HCEC 1CT (cell line): ENCODE measurements at places on chromosomes 5 and 9.

DNA sequence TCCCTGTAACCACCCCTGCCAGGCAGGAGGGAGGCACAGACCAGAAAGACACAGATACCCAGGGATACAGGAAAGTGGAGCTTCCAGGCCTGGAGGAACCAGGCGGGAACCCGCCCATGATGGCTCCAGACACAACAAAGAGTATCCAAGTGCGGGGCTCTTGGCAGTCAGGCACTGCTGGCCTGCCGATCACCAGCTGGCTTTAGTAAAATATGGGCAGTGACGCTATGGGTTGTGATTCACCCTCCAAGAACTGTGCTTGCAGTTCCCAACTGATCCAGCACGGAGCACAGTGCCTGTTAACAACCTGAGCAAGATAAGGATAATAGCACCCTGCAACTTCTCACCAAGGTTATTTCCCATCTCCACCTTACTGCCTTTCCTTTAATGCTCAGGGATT, 463.3 kb downstream of the IRX1 start:
- no peak for DNase-seq

DNA sequence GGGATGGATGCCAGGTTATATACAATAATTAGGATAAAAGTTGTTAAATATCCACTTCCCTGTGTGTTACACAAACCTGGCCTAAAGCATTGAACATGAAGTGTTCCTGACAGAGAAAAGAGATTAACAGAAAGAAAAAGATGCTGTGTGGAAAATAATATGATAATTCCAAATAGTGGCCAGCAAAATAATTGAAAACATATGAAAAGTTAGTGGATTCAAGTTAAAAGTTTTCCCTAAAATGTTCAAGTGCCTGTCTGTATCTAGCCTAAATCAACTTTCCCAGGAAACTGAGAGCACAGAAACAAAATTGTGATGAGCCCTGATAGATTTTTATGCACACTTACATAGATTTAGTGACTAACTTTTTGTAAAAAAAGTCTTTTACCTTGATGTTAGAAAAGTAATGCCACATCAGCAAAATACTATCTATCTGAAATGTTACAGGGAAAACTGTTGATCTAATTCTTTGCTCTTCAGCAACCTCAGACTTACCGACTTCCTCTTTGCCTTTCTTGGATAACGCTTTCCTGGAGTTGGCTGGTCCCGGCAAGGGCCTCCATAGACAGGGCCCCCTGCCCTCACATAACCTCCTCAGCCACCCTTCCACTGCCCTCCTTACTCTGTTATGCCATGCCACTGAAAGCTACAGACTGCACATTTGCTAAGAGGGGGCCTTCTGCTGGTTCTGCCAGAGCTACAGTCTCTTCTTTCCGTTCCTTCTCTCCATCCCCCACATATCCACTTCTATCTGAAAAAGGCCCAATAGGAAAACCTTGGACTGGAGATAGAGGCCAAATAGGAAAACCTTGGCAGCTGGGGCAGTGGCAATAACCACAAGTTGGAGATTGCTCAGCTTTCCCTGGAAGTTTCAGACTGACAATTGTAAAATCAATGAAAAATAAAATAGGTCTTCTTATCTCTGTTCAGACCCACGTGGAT, 44.4 kb downstream of the ZNF474 start:
- DNase-seq: no peak

- no peak for DNase-seq
Observed at GRCh38 chr9:120914396-120914795, 12.2 kb downstream of the TRAF1 start.

- DNase-seq: no peak
Observed at GRCh38 chr5:68593211-68593671, 377.7 kb downstream of the PIK3R1 start.

DNA sequence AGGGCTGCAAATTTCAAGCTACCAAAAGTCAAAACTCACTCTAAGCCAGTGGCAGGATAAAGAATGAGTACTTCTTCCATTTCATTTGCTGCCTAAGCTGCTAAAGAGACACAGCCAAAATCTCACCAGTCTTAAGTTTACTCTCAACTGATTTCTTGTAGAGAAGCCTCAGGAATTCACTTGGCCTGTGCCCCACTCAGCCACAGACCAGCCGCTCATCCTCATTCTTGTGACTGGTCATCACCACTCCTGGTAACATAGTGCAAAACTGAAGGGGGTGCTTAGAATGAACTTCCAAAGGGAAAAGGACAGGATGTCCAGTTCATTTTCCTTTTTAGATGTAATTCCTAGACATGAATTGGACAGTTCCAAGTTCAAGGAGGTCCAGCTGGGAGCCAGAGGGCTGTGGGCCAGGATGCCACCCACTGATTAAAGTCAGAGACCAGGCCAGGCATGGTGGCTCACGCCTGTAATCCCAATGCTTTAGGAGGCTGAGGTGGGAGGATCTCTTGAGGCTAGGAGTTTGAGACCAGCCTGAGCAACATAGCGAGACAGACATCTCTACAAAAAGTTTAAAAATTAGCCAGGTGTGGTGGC, 72.7 kb upstream of the RANBP3L start:
- peak; percentile 89 for DNase-seq

DNA sequence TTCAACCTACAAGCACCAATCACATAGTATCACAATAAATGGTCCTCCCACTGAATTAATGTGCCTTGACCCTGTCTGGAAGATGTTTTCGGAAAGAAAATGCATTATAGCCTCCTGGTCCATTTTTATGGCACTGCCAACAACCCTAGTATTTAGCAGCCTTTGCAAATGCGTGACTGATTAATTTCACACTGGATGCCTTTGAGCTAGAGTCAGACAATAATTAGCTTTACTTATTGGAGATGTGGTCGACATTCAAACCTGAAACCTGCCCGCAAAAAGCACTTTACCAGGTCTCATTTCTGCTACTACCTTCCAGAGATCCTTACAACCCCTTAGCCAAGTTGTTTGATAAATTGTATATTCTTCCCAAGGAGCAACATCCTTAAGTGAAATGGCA, 119.3 kb upstream of the DPYSL3 start:
- DNase-seq: no peak

DNA sequence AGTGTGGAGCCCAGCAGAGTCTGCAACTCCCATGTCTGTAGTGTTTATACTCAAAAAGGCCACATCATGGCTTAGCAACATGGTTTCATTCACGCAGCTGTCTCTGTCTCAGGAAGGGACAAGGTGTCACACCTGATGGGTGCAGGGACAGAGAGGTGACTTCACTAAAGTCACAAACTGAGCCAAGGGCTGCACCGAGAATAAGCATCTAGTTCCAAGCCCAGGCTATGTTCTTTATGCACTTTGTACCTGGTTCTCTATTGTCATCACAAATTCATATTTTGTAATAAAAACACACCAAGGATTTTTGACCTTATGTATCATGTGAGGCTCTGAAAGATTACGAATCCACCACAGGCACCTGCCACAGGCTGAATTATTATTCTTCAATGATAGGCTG, 64.9 kb upstream of the STK32A start:
- no peak for DNase-seq

GRCh38 chr5:160441311-160441781, 19.7 kb downstream of the PTTG1 start:
- no peak for DNase-seq

DNA sequence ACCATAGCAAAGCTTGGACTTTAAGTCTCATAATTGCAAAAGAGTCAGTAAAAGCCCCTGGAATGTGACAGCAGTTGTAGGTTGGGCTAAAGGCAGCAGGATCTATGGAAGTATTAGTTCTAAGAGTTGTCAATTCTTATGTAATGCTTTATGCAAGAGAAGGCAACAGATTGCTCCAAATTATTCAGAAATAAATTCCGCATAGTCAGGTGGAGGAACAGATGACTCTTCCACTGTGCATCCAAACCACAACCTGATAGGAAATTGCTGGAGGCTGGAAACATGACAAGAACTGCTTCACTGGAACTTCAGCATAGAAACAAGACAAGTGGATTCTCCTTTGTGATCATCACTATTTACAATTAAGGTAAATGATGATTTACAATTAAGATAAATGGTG, 101.0 kb downstream of the STARD4 start:
- DNase-seq: no peak

- no peak for DNase-seq
Observed at GRCh38 chr9:138021251-138022056, 143.9 kb downstream of the CACNA1B start.

DNA sequence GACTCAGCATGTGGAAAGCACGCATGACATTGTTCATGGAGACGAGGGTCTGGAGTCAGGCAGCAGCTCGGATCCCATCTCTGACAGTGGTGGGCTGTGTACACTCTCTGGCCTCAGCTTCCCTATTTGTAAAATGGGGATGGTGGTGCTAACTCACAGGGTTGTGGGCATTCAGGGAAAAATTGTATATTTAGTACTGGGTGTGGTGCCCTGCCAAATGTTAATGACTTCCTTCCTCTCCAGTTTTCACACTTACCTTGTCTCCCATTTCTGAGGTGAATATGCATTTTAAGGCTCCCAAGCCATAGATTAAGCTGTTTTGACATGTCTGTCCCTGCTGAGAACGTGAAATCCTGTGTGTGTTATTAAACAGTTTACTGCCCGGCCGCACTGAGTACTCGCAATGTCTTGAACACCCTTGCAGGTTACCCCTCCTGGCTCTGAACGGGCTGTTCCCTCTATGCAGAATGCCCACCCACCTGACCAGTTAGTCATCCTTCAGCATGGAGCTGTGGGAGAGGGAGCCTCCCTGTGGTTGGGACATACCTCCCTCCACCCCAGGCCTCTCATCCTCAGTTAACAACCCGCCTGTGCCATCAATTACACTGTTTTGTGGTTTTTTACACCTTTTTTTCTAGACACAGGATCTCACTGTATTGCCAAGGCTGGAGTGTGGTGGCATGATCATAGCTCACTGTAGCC, 25.8 kb downstream of the TJP2 start:
- DNase-seq: peak; percentile 8

- DNase-seq: no peak
Observed at GRCh38 chr9:86046071-86046636, 53.2 kb downstream of the GOLM1 start.

DNA sequence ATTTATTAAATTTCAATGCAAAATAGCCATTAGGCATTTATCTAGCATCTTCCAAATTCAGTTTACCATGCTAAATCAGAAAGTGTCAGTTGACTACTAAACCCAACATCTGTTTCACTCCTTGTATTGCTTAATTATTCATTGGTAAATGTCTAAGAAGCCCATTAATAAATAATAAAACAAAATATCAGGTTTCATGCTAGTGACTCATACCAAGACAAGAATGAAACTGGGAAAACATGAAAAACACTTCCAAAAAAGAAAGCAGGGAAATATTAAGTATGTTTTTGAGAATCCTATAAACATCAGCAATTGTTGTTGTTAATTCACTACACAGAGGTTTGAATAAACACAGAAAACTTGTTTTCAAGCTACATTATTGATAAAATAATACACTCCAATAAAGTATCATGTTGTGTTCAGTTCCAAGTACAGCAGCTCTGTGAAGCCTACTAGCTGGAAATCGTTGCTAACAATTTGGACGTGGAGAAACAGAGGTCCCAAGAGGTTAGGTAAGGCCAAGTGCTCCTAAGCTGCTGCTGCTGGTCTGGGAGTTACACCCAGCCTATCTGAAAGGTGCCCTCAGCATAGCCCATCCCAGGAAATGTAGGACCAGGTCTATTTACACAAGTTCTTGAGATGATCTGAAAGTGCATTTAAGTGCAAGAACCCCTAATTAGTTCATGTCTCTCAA, 78.8 kb downstream of the GNAQ start:
- peak; percentile 71 for DNase-seq

GRCh38 chr5:3059488-3059887, 308.0 kb upstream of the IRX2 start:
- DNase-seq: no peak

GRCh38 chr9:21709464-21710058, 92.9 kb upstream of the MTAP start:
- DNase-seq: peak; percentile 52

DNA sequence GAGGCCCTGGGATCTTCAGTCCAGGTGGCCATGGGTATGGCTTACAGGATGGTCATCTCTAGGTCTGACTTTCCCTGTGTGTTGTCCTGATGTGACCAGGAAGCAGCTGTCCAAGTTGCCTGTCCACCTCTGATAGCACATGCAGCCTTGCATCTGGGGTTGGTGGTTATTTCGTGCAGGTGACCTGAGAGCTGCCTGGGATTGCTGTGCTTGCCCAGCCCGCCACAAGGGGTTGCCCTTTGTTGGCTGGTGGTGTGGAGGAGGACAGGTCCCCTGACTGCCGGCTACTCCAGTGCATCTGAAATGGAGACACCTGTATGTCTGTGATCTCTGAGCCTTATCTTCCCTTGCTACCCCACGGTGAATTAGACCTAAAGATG, 212.6 kb downstream of the ARHGAP26 start:
- no peak for DNase-seq

- no peak for DNase-seq
Observed at GRCh38 chr5:81786496-81786895, 35.6 kb upstream of the SSBP2 start.

DNA sequence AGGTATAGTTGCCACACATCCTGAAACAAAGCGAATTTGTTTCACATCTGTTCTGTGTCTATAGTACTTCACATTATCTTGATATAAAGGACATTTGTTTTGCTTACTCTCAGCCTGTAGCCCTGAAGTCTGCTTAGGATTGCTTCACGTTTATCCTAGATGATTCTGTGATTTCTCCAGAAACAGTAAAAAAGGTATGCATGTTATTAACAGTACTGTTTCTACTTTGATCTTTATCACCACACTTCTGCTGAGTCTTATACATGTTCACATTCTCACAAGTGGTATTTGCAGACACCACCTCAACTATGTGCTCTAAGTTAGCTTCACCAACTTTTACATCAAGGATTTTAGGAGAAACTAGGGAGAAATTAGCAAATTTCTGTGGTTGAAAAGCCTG, 47.4 kb upstream of the ADAMTS19 start:
- no peak for DNase-seq

DNA sequence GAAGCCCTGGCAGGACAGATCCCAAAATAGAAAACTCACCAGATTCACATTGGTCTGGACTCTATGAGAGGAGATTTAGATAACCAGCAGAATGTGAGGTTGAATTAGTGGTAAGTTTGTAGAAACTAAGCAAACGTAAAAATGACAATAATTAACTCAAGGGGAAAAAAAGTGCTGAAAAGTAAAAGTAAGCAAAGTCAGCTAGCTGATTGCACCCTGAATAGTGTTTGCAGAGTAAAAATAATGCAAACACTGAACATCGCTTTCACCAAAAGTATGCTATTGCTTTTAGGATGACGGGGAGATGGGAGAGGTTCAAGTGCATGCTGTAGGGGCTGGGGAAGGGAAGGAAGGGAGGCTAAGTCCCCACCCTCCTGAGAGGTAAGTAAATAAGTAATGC, 92.5 kb upstream of the RARS1 start:
- DNase-seq: no peak

- DNase-seq: no peak
Observed at GRCh38 chr9:106616026-106616425, 246.9 kb upstream of the ZNF462 start.

GRCh38 chr5:44278469-44278868, 110.8 kb downstream of the FGF10 start:
- DNase-seq: no peak

GRCh38 chr5:132498686-132499271, 8.2 kb upstream of the IRF1 start:
- no peak for DNase-seq

GRCh38 chr9:98778711-98779530, 17.4 kb downstream of the ANKS6 start:
- no peak for DNase-seq

- DNase-seq: no peak
Observed at GRCh38 chr5:122705851-122706250, 69.0 kb upstream of the SNX2 start.

GRCh38 chr9:78934880-78935279, 636.9 kb upstream of the TLE4 start:
- DNase-seq: no peak

GRCh38 chr9:15746905-15747304, 194.1 kb downstream of the CCDC171 start:
- no peak for DNase-seq
